Stomach (tissue), 19 donors: ENCODE measurements at places on chromosomes 1 and 21. TPM values are rescaled to one million over a fixed set of nuclear protein-coding genes. Genes with fewer than 3 reads are reported as not detected.

- H3K27ac ChIP-seq = peak overlapping the region; percentile 3
- peaks cover 33% of the 10 kb centered on the region for H3K27me3 ChIP-seq
- DNase-seq = peak; percentile 62
- H3K4me3 ChIP-seq = peak overlapping the region; percentile 40
- H3K4me1 ChIP-seq = peaks cover 43% of the 10 kb centered on the region
- no peaks in the 10 kb centered on the region for H3K36me3 ChIP-seq
Observed at GRCh38 chr1:6485168-6486101, 6.0 kb downstream of the PLEKHG5 start.

DNA sequence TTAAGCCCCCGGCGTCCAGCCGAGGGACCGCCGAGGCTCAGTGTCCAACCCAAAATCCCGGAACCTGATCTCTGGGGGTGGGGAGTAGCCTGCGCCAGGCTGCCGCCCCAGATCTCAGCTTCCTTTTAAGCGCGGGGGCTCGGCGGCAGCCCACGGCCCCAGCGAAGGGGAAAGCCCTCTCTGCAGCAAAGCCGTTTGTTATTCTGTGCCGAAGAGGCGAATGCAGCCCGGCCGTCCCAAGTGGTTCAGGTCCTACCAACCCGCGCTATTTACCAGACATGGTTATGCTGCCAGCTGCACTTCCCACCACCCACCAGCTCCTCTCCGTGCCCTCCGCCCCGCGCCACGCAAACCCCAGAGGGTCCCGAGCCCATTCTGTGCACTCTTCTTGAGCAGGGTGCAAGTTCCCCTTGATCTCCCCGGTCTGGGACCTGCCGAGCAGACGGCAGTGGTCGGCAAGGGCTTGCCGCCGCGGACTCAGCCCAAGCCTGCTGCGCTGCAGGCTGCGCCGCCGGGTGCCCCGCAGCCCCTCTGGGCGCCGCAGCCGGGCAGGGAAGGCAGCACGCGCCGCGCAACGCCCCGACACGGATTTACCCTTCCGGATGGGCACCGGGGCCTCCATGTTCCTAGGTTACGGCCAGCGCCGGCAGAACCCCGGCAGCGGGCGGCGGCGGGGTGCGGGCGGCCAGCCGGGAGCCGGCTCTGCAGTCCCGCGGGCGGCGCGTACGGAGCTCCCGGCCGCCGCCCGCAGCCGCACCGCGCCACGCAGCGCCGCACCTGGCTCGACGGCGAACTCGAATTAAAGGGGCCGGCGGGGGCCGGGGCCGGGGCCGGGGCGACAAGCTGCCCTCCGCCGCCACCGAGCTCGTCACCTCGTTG is 738 bp upstream of the KCNA2 start:
- peak overlapping the region; percentile 54 for H3K4me3 ChIP-seq
- peak overlapping the region; percentile 75 for H3K27ac ChIP-seq
- H3K36me3 ChIP-seq = no peaks in the 10 kb centered on the region
- DNase-seq = no peak
- H3K4me1 ChIP-seq = peaks cover 25% of the 10 kb centered on the region

- H3K36me3 ChIP-seq = no peaks in the 10 kb centered on the region
- peaks cover 41% of the 10 kb centered on the region for H3K27me3 ChIP-seq
- H3K27ac ChIP-seq = no peak overlapping the region
- no peak for DNase-seq
- H3K4me3 ChIP-seq = no peak overlapping the region
- H3K4me1 ChIP-seq = peaks cover 9% of the 10 kb centered on the region
Observed at GRCh38 chr1:148353461-148354283, 129.4 kb downstream of the PPIAL4G start.

GRCh38 chr1:23278717-23279116 is 61.4 kb upstream of the HTR1D start:
- peaks cover 8% of the 10 kb centered on the region for H3K27me3 ChIP-seq
- H3K36me3 ChIP-seq = peaks cover 29% of the 10 kb centered on the region
- H3K27ac ChIP-seq = peak overlapping the region; percentile 46
- H3K4me1 ChIP-seq = peaks cover 20% of the 10 kb centered on the region
- H3K4me3 ChIP-seq = no peak overlapping the region

GRCh38 chr1:63743781-63744180 is 30.0 kb upstream of the ROR1 start:
- DNase-seq = no peak
- H3K27ac ChIP-seq = no peak overlapping the region
- H3K4me3 ChIP-seq = no peak overlapping the region
- H3K36me3 ChIP-seq = no peaks in the 10 kb centered on the region

DNA sequence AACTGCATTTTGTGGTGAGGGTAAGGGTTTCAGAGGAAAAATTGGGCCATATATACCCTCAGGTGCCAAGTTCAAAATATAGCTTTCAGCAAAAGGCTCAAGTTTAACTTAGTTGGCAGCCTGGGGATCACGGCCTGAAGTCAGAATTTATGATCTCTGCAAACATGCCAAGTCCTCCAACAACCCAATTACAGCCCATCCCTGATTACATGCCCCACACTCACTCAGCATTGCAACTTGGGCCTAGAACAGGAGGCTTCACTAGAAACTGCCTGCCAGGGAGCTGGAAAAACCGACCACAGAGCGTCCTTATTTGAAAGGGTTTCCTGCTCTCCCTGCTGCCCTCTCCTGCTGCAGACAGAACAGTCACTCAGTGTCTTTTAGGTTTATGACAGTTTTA is 12.4 kb downstream of the FYB2 start:
- H3K27me3 ChIP-seq = no peaks in the 10 kb centered on the region
- H3K4me3 ChIP-seq = no peak overlapping the region
- H3K36me3 ChIP-seq = no peaks in the 10 kb centered on the region
- no peaks in the 10 kb centered on the region for H3K4me1 ChIP-seq
- no peak for DNase-seq
- H3K27ac ChIP-seq = no peak overlapping the region

DNA sequence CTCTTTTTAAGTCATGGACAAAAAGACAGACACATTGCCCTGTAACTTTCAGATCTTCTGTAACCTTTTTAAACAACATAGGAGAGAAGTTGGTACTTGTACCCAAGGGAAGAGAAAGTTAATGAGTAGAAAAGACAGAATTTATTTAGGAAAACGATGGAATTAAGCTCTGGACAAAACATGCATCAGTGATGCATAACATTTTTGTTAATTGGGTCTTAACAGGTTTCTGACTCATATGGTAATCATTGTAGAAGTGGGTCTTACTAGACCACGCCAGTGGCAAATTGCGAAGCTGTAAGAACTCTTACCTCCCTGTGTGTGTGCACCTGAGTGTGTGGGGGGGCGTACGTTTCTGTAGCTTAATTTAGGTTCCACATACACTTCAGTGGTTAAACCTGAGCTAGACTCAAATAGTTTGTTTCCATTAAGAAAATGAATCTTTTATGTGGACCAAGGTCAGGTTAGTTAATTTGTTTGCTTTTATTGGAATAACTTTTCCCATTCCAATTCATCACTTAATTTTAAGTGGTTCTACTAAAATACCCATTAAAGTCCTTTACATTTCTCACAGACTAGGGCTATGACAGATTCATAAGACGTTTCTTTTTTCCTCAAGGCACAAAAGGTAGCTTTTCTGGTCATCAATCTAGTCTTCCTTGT is 48.1 kb downstream of the NFIA start:
- no peaks in the 10 kb centered on the region for H3K27me3 ChIP-seq
- H3K4me3 ChIP-seq = no peak overlapping the region
- DNase-seq = no peak
- H3K4me1 ChIP-seq = peaks cover 23% of the 10 kb centered on the region

GRCh38 chr1:19465123-19465522 is 20.2 kb downstream of the CAPZB start:
- no peak overlapping the region for H3K4me3 ChIP-seq
- H3K4me1 ChIP-seq = peaks cover 96% of the 10 kb centered on the region
- no peaks in the 10 kb centered on the region for H3K36me3 ChIP-seq
- peak overlapping the region; percentile 73 for H3K27ac ChIP-seq

DNA sequence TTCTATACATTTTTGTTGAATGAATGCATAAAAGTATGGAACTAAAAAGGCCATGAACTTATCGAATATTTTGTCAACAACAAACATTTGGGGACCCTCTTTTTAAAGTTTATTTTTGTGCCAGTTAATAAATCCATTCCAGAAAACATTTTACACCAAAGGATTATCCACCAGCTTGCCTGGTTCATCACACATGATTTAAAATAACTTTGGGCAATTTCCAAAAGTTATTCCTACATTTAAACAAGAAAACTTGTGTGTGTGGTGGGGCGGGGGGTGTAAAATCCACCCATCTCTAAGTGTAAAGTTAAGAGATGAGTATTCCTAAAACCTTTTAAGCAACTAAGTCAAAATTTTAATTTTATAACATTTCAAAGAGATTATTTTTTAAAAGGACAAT is 224.5 kb upstream of the SNX7 start:
- no peak for DNase-seq
- H3K4me3 ChIP-seq = no peak overlapping the region
- H3K4me1 ChIP-seq = no peaks in the 10 kb centered on the region
- H3K36me3 ChIP-seq = no peaks in the 10 kb centered on the region

DNA sequence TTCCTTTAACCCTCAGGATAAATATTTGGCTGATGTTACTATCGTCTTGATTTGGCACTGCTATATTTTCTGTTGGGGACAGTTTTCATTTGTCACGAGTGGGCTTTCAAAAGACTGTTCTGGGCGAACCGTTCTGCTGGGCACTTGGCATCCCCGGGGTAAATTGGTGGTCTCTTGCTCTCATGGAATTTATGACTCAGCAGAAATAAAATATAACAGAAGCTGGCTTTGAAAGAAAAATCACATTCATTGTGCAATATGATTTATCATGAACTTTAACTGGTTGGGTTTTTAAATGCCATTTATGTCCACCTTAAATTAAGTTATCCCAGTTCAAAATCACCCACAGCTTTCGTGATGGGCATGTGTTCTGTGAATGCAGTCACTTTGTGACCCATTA is 147.3 kb downstream of the KAZN start:
- no peaks in the 10 kb centered on the region for H3K36me3 ChIP-seq
- no peak for DNase-seq
- no peaks in the 10 kb centered on the region for H3K4me1 ChIP-seq
- no peak overlapping the region for H3K4me3 ChIP-seq
- H3K27ac ChIP-seq = no peak overlapping the region

GRCh38 chr1:5253036-5253435 is 598.6 kb downstream of the AJAP1 start:
- H3K27me3 ChIP-seq = peaks cover 14% of the 10 kb centered on the region
- no peaks in the 10 kb centered on the region for H3K4me1 ChIP-seq

DNA sequence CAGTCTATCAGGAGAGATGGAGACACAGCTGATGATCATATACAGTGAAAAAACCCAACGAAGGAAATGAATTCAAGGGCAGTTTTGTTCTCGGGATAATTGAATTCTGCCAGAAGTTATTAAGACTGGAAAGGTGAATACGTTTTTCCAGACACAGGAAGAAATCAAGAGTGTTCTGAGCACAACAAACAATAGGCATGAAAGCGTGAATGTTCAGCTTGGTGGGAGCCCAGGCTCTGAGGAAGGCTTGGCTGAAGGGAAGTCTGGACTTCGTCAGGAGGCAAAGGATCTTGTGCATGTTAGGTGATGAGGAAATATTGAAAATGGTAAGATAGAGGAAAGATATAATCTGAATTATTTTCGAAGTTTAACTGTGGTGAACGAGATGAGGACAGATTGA is 50.4 kb downstream of the CYYR1 start:
- peak; percentile 16 for DNase-seq
- no peaks in the 10 kb centered on the region for H3K36me3 ChIP-seq
- no peaks in the 10 kb centered on the region for H3K4me1 ChIP-seq
- no peaks in the 10 kb centered on the region for H3K27me3 ChIP-seq
- H3K4me3 ChIP-seq = no peak overlapping the region

DNA sequence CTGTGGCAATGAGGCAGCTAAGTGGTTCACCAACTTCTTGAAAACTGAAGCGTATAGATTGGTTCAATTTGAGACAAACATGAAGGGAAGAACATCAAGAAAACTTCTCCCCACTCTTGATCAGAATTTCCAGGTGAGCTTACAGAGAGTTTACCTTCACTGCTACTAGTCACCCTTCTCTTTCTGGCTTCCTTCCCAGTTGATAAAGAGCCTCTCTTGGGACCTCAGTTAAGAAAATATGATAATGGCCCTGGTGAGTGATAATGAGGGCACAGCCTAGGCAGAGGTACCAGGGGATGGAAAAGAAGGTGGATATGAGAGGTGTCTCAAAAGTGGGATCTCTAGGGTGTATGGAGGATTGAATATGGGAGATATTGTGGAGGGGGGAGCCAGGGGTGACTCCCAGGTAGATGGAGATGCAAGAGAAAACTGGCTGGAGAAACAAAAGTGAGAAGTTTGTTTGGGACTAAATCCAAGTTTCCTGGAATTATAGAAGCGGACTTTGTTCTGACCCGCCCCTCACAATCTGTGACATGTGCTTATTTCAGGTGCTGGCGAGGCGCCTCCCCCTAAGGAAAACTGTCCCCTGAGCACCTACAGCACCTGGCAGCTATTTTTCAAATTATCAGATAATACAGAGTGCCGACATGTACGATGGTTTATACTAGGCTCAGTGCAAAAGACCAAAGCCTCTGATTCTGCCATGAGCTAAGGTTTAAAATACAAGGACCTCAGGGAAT is 13.7 kb downstream of the MTARC2 start:
- H3K27ac ChIP-seq = peak overlapping the region; percentile 66
- peak; percentile 71 for DNase-seq
- H3K4me3 ChIP-seq = no peak overlapping the region
- H3K36me3 ChIP-seq = peaks cover 49% of the 10 kb centered on the region
- H3K27me3 ChIP-seq = no peaks in the 10 kb centered on the region

GRCh38 chr1:61143821-61144424 is 61.6 kb downstream of the NFIA start:
- no peak for DNase-seq
- H3K27ac ChIP-seq = no peak overlapping the region
- no peaks in the 10 kb centered on the region for H3K27me3 ChIP-seq
- H3K4me3 ChIP-seq = no peak overlapping the region
- H3K36me3 ChIP-seq = no peaks in the 10 kb centered on the region

DNA sequence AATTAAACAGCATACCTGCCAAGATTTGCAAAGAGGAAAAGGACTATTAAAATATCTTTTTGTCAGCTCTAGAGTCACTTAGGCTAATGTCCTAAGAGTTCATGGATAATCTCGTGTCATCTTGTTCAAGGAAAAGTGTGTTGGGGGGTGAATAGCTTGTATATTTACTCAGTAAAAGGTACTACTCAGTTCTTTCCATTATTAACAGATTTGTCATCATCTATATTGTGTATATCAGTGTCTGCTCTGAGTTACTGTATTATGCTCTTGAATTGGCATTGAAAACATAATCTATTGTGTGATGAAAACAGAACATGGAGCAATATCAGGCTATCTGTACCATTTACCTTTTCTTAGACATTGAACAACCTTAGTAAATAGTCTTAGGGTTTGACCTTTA is 41.9 kb downstream of the SMG7 start:
- peak overlapping the region; percentile 14 for H3K27ac ChIP-seq
- H3K4me3 ChIP-seq = no peak overlapping the region
- peaks cover 28% of the 10 kb centered on the region for H3K4me1 ChIP-seq

LINGO4 gene
- not detected for total RNA-seq

GPR161 gene
- total RNA-seq = 5.8 TPM

SPRR4 gene
- total RNA-seq = not detected

APH1A gene
- 83.5 TPM for total RNA-seq

OR2T11 gene
- total RNA-seq = not detected

SMG5 gene
- total RNA-seq = 199 TPM

LCE1E gene
- total RNA-seq = not detected

DDX20 gene
- 14.3 TPM for total RNA-seq
